Right renal pelvis (tissue), 4 donors: ENCODE measurements at places on chromosomes 2 and 18.

DNA sequence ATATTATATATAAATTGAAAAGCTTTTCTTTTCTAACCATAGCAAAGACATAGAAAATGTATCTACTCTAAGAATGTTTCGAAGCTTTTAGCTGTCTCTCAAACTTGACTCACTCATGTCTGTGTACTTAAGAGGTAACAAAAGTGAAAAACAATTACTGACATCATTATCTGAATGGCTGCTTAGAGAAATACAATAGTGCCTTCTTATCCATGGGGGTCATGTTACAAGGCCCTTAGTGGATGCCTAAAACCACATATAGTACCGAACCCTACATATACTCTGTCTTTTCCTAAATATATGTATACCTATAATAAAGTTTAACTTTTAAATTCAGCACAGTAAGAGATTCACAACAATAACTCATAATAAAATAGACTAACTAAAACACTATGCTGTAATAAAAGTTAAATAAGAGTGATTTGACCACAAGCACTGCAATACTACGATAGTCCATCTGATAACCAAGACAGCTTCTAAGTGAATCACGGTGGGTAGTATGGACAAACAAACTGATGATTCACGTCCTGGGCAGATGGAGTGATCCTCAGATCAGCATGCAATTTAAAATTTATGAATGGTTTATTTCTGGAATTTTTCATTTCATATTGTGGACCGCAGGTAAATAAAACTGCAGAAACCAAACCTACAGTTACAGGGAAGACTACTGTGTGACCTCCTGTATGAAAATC, 246.2 kb downstream of the XIRP2 start:
- DNase-seq, result no peak

DNA sequence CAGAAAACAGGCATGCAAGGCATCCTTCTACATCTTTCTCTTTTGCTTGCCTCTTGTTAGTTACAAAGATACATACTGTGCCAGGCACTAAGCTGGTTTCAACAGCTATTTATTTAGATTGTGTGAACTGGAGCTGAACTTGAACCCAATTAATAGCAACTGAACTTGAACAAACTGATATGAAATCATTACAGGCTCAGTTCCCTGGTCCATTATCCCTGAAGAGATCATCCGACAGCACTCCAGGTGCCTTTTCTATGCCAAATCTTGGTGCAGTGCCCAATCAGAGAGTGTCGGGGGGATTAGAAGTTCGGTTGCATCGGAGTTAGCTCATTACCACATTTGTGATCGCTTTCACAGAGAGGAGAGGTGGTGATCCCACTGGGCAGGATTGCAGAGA, 477.6 kb downstream of the PARD3B start:
- no peak for DNase-seq

GRCh38 chr2:68516051-68516955, 48.9 kb downstream of the APLF start:
- no peak for DNase-seq

DNA sequence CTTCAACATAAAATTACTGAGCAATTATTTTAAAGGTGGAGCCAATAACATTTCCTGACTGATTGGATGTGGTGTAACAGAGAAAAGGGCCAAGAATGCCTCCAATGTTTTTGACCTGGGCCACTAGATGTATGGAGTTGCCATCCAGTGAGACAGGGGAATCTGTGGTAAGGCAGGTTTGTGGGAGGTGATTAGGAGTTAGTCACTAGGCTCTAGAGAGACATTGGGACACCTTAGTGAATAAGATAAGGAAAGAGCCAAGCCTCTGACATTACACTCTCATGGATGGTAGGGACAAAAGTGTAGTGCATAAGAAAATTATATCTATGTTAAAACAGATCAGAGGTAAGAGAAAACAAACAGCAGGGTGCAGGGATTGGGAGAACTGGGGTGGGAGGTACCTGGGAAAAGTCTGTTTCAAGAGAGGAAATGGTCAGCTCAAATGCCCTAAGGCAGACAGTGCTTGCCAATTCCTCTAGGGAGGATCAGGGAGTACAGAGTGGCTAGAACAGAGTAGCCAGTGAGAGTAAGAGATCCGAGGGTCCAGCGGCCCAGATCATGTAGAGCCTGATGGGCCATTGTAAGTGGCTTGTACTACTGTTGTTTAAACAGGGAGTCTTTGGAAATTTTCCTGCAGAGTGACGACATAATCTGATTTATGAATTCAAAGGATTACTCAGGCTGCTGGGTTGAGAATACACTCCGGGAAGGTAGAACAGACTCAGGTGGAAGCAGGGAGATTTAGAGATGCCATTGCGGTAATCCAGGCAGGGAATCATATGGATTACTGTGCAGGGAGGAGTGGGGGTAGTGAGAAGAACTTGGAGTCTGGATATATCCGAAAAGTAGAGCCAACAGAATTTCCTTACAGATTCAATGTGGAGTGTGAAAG, 45.7 kb upstream of the CUL3 start:
- DNase-seq, result no peak

DNA sequence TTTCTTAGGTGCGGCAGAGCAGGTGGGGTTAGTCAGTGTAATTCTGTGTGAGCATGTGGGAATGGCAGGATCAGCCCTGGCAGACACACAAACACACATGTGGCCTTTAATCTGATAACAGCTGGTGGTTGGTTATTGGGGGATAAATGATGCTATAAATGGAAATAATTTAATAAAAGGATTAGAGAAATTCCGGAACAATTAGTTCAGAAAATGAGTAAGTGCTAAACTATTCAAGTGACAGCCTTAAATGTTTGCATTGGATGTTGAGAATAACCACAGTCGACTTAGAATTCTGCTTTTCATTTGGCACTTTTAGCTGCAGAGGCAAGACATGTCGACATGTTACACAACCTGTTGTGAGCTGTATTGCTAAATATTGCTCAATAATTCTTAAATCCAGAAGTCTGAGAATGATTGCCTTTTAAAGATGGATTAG, 7.2 kb downstream of the SMYD1 start:
- no peak for DNase-seq
